ENCODE measurements at places on chromosomes 6 and 20. TPM values are rescaled to one million over a fixed set of nuclear protein-coding genes. Genes with fewer than 3 reads are reported as not detected.

Gene RIN2
- 57.3 TPM for total RNA-seq

Gene BTN1A1
- not detected for total RNA-seq

Gene RSPO3
- total RNA-seq = 17.4 TPM

Gene TRIM10
- not detected for total RNA-seq

Gene FLRT3
- 8.7 TPM for total RNA-seq

Gene AURKA
- total RNA-seq = 5.8 TPM

Gene SPEF1
- 0.14 TPM for total RNA-seq

Gene EMILIN3
- under 0.01 TPM for total RNA-seq

Gene SRC
- 20.5 TPM for total RNA-seq

Gene KIF25
- total RNA-seq = not detected

Gene PPP1R16B
- total RNA-seq = not detected

Gene SGK1
- total RNA-seq = 278 TPM

Gene RHAG
- total RNA-seq = not detected

Gene APMAP
- total RNA-seq = 125 TPM

Gene RBPJL
- total RNA-seq = not detected

Gene GPR6
- not detected for total RNA-seq

Gene SLC23A2
- total RNA-seq = 10.0 TPM

Gene BMP5
- under 0.01 TPM for total RNA-seq

Gene DIDO1
- total RNA-seq = 25.6 TPM

Gene LAMA5
- 18.0 TPM for total RNA-seq

Gene NPBWR2
- not detected for total RNA-seq

Gene ADTRP
- 3.5 TPM for total RNA-seq

Gene MLN
- total RNA-seq = not detected

Gene CST2
- 0.71 TPM for total RNA-seq

Gene HAO1
- total RNA-seq = not detected

Gene CTAGE9
- not detected for total RNA-seq

Gene CST4
- 0.43 TPM for total RNA-seq

Gene GCNT2
- not detected for total RNA-seq

Gene BTNL2
- total RNA-seq = not detected

Gene MLIP
- total RNA-seq = not detected

Gene SLC22A3
- total RNA-seq = 3.0 TPM

Gene MATN4
- not detected for total RNA-seq

Gene PLG
- not detected for total RNA-seq

Gene DSN1
- 6.4 TPM for total RNA-seq

Gene THBS2
- 1,330 TPM for total RNA-seq

Gene CABLES2
- total RNA-seq = 0.74 TPM

All from smooth muscle cell of bladder (primary cell).